ENCODE measurements at places on chromosomes 16 and 17.

DNA sequence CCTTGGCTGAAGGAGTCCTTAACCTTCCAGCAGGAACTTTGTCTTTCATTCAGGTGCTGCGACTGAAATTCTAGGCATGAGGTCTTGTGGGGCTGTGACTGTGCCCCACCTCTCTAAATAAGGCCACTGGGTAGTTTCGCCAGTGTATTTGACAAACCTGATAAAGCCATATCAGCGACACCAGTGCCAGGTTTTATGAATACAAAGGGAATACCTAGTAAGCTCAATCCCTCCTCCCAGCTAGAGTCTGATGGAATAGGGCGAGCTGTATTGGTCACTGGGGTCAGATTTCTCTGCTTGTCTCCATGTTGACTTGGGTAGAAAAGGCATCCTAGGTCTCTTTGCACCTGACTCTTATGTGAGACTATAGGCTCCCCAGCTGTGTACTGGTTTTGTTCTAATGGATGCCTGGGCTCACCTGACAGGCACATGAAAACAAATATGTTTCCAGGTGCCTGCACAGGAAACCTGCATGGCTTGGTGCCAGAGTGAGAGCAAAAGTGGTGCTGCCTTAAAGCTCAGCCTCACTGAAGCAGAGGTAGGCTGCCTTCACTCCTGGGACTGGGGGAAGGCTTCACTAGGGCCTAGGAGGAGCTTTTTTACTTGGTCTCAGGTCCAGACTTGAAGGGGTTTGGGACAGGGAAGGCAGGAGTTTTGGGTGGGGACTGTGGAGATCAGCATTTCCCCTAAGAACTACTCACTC lies 8.3 kb downstream of the SLC7A6 start:
- no peak for DNase-seq

GRCh38 chr17:73773702-73774101 lies 129.5 kb upstream of the SDK2 start:
- no peak for DNase-seq

- DNase-seq: no peak
These were observed 53.0 kb downstream of the RPA1 start for GRCh38 chr17:1882836-1883235.

DNA sequence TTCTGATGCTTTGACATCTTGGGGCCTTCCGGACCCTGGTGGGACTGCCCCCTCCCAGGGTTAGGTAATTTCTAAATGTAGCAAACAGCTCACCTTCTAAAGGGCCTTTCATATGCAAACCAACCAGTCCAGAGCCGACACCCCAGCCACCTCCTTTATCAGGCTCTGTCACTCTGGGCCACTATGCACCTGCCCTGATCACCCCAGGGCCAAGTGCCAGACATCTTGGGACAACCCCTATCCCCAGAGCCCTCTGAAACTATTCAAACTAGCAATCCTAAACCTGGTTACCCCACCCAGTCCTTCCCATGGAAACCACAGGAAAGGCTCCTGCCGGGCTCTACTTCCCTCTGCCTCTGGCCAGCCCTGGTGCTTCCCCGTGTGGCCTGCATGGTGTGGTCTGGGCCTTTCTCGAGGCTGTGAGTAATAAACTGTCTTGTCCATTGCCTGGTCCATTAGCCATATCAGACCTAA lies 91.2 kb upstream of the TNRC6C start:
- no peak for DNase-seq

DNA sequence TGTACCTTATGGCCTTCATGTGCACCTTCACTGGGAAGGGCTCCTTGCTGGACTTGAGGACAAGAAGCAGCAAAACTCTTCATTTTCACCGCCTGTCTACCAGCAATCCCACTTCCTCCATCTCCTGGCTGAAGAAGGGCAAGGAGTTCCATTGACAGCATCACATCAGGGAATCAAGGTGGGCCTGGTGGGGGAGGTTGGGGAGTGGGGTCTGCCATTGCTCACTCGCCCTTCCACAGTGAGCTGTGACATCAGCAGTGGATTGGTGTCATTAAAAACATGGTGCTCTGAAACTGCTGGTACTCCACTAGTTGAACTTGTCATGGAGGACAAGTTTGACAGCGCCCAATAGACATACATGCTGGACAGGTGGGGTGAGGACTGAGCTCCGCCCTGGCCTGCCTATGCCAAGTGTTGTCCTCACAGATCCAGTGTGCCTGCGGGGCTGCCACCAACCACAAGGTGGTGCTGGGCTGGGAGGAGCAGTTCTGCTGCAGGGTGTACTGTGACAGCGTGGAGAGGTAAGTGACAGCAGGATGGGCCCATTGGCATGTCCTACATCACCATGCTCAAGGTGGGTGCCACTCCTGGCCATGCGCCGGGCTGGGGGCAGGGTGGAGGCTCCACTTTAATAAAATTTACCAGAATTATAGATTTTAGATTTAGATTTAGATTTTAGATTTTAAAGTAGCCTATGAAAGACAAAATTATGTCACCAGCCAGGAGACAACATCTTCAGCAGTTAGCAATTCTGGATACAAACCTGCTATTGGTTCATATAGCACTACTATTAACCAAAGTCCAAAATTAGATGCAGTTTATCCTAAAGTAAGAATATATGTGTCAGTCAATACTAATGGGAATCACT lies 1729.1 kb downstream of the TP53TG3F start:
- no peak for DNase-seq

DNA sequence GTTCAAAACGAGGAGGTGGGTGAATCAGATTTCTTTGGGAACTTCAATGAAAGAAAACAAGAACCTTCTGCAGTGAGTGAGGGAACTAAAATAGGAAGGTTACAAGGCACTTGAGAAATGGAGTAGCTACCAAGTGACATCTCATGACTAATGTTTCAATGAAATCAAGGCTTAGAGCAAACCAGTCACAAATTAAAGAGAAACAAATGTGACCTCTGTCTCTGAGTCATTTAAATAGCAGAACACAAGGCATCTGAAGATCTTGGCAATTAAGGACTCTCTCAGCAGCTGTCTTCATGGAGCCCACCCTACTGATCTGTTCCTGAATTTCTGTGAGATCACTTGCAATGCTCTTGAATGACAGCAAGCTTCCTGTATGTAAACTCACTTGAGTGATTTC lies 109.5 kb downstream of the CDH11 start:
- DNase-seq: no peak

DNA sequence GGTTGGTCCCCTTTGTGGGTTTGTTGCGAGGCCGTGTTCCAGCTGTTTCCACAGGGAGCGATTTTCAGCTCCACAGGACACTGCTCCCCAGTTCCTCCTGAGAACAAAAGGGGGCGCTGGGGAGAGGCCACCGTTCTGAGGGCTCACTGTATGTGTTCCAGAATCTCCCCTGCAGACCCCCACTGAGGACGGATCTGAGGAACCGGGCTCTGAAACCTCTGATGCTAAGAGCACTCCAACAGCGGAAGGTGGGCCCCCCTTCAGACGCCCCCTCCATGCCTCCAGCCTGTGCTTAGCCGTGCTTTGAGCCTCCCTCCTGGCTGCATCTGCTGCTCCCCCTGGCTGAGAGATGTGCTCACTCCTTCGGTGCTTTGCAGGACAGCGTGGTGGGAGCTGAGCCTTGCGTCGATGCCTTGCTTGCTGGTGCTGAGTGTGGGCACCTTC lies 27.3 kb upstream of the STH start:
- no peak for DNase-seq

DNA sequence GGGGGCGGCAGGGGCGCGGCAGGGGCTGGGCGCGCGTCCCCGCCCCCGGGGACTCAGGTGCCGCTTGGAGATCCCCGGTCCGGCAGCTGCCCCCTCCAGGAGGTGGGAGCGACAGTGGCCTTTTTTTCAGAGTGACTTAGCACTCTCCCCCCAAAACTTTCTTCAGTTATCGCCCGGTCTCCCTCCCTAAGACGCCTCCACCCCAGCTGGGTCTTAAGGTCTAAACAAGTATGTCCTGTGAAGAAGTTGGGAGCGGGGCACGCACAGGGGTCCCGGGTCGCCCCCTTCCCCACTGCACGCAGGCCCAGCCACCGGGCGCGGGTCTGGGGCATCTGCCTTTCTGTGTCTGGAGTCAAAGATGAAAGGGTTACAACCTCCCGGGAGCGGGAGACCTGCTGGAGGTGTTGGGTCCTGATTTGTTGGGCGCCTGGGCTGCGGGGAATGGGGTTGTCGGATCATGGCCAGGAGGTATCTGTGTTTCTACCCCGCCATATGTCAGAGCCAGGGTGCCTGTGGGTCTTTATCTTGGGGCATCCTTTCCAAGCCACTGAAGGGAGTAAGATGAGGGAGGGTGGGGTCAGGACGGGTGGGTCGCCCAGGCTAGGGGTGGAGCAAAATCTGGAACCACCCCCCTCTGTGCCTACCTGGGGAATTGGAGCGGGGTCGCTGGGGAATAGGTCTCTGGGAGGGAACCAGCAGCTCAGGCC lies 757 bp downstream of the FMNL1 start:
- no peak for DNase-seq

DNA sequence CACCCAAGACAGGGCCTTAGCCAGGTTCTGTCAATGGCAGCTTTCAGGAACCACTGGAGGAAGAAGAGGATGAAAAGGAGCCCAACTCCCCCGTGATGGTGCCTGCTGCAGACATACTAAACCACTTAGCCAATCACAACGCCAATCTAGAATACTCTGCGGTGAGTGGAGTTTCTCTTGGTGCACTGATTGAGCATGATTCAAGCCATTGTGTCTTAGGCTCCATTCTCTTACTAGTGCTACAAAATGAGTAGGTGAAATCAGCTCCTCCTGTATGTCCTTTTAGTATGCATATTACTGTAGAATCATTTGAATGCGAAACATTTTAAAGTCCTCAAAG lies 1.4 kb downstream of the SETD6 start:
- no peak for DNase-seq

GRCh38 chr16:10828851-10829366 lies 10.3 kb upstream of the TVP23A start:
- peak; percentile 98 for DNase-seq

- no peak for DNase-seq
These were observed 168.0 kb upstream of the NOG start for GRCh38 chr17:56425483-56425882.

GRCh38 chr17:46922804-46923635 lies at the start of gene GOSR2:
Gene GOSR2 (plus strand): TSS chr17:46923160. CDS start chr17:46923193, 33 bp downstream.
- peak; percentile 90 for DNase-seq

DNA sequence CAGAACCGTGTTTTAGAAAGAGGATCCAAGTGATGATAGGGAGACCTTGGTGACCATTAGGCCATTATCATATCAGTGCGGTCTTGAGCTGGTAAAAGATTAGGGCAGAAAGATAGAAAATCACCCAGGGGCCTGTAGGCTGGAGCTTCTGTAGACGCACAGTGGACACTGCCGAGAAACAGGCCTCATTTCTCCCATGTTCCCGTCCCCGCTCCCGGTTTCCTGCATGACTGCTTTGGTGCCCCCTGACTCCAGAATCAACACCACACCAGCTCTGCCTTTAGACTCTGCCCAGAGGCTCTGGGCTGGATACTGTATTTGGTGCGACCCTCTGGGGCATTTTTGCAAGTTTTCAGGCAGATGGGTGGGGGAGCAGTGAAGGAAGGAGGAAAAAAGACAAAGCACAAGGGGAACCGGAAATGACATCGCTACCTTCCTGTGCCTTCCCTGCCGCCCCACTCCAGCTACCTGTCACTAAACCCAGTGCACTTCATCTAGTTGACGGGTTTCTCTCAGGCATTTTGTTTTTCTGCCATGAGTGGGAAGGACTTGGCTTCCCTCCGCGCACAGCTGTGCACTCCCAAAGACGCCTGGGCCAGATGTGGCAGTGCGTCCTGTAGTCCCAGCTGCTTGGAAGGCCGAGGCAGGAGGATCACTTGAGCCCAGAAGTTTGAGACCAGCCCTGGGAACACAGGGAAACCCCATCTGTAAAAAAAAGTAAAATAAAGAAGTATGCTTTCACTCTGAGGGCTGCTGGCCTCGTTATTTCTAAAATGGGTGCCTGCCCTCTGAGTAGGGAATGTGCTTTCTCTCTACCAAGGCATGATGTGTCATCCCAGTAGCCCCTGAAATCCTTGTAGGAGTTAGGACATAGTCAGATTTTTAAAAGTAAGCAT lies 214.1 kb downstream of the RPTOR start:
- DNase-seq: no peak

GRCh38 chr17:41695134-41695661 lies 6.5 kb downstream of the EIF1 start:
- DNase-seq: no peak

- DNase-seq: no peak
These were observed 59.2 kb upstream of the LGALS9 start for GRCh38 chr17:27571563-27572352.

DNA sequence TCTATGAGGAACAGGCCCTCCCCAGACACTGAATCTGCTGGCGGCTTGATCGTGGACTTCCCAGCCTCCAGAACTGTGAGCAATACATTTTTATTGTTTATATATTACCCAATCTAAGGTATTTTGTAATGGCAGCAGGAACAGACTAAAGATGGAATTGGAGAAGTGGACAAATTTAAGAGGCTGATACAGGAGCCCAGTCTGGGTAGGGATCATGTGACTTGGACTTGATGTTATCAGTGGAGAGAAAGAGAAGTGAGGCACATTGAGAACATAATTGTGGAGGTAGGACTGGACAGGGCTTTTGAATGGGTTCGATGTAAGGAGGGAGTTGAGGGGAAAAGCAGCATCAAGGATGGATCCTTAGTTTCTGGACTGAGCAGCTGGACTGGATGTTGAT lies 93.8 kb downstream of the USP31 start:
- DNase-seq: no peak

- DNase-seq: no peak
These were observed 29.7 kb downstream of the ARL4D start for GRCh38 chr17:43428524-43428923.

DNA sequence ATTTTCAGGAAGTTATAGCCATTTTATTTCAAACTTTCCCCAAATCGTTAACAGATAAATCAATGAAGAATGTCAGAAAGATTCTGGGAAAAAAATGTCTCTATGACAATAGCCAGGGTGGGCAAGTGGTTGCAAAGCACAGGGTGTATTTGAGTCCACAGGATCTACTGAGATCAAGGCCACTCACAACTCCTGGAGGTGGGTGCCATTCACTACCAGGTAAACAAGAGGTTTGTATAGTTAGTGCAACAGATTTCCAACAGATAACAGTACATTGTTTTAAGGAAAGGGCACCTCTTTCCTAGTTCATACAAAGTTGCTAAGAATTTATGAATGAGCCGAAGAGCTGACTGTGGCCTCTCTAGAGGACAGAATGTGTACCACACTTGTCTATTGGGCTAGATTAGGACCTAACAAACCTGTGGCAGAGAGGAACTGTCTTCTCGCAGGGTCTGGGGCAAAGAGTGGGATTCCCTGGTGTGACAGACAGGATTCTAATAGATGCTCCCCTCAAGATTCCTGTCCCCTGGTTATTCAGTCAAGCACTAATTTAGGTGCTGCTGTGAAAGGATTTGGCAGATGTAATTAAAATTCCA lies 52.0 kb upstream of the ZNF629 start:
- no peak for DNase-seq

All from ascending aorta (tissue), 2 donors.